ENCODE measurements at places on chromosomes 4 and X.

DNA sequence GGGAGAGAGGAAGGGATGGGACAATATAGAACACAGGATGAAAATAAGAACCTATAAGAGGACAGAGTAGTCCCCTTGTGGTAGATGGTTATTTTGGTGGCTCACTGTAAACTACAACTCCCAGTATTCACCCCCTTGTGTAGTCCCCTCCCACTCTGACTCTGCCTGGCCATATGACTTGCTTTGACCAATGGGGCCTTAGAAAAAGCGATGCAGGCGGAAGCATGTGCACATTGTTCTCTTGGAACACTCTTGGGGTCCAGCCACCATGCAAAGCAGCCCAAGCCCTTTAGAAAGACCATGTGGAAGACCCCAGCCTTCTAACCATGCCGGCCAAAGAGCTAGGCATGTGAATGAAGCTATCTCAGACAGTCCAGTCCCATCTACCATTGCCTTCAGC lies 415.0 kb downstream of the BCOR start:
- no peak for DNase-seq

GRCh38 chrX:21781525-21781924 lies 23.6 kb upstream of the SMPX start:
- DNase-seq: no peak

DNA sequence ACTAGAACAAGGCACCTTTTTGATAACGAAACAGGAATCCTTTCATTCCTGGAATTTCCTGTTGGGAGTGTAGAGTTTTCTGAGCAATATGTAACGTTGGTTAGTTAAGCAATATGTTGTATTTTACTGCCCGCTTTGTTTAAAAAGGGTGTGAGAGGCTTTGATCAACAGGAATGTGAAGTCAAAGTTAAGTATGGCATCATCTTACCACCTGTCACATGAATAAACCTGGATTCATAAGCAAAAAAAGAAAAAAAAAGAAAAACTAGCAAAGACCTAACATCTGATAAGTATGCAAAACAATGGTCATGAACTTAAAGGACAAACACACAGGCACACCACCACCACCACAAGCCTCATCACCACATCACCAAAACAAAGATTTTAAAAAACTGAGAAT lies 7.1 kb upstream of the CXCL5 start:
- no peak for DNase-seq

DNA sequence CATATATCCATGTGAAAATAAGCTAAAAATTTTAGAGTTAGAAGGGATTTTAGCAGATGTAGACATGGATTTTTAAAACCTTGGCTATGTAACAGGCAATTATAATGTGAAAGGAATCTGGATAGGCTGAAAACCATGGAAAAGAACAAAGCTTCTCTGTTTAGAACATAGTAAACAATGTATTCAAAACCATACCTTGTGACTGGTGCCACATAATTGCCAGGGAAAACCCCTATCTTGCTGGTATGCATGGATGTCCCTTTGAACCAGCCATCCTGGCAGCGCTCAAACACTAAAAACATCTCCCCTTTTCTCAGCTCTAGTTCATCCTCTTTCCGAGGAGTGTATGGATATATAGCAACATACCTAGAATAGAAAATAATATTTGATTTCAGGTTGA lies 110.6 kb upstream of the CBR4 start:
- no peak for DNase-seq

GRCh38 chrX:101460669-101461068 lies 24.6 kb upstream of the ARMCX4 start:
- no peak for DNase-seq

GRCh38 chrX:153406011-153406410 lies 4.9 kb upstream of the PNMA6E start:
- DNase-seq: no peak

- no peak for DNase-seq
Observed at GRCh38 chrX:23662853-23663252, 4.4 kb upstream of the PRDX4 start.

GRCh38 chr4:65604515-65604914 lies 65.8 kb downstream of the EPHA5 start:
- DNase-seq: no peak

DNA sequence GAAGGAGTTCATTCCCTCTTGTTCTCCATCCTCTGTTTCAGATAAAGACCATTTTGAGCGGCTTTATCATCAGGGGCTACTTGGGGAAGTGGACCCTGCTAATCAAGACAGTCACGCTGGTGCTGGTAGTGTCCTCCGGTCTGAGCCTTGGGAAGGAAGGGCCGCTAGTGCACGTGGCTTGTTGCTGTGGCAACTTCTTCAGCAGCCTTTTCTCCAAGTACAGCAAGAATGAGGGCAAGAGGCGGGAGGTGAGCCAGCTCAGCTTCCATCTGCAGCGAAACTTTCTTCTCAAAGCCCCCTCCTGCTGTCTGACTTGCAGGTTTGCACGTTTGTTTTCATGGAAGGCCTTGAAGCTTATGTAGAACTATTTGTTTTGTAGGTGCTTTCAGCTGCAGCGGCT lies 49.5 kb downstream of the CLCN4 start:
- no peak for DNase-seq

GRCh38 chrX:118025226-118025625 lies 91.4 kb downstream of the KLHL13 start:
- DNase-seq: no peak

DNA sequence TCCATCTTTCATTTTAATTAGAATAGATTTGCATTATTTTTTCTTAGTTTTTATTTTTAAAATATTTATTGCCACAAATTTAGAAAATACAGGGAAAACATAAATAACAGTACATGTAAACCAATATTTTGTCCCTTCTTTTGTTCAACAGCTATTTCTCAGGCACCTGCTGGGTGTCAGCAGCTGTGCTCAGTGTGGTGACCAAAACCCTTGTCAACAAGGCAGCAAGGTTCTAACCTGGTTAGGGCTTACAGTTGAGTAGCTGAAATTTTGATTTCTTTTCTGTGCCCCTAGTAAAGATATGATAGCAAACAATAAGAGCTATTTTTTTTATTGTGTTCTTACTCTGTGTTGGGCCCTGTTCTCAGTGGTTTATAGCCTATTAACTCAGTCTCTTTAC lies 128.1 kb downstream of the PTTG2 start:
- no peak for DNase-seq

DNA sequence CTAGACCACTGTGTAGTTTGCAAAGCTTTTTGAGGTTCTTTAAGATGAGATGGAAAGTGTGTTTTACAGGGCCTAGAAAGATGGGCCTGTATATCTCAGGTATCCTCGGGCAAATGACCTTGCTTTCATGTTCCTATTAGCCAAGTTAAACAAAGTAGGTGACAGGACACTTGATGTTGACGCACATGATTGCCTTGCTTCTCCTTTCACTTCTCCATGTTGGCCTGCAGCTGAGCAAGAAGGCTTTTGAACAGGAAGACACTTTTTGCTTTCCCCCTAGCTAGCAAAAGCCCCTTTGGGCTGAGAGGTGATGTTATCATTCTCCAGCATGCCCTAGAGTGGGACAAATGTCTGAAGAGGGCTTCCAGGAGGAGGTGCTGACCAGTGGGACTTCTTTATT lies 202.1 kb downstream of the GPC3 start:
- DNase-seq: no peak

GRCh38 chr4:109183931-109184490 lies 118.4 kb downstream of the COL25A1 start:
- no peak for DNase-seq

- DNase-seq: no peak
Observed at GRCh38 chrX:138082896-138083295, 517.0 kb downstream of the ZIC3 start.

DNA sequence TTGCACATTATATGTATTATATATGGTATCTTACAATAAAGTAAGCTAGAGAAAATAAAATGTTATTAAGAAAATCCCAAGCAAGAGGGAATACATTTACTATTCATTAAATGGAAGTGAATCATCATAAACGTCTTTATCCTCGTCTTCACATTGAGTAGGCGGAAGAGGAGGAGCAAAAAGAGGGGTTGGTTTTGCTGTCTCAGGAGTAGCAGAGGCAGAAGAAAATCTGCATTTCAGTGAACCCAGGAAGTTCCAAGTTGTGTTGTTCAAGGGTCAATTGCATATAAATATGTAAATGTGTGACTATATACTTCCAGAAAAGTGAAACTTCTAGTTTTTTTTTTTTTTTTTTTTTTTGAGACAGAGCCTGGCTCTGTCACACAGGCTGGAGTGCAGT lies 301.4 kb downstream of the TMA16 start:
- no peak for DNase-seq

GRCh38 chr4:21512353-21512752 lies 436.2 kb downstream of the KCNIP4 start:
- no peak for DNase-seq

DNA sequence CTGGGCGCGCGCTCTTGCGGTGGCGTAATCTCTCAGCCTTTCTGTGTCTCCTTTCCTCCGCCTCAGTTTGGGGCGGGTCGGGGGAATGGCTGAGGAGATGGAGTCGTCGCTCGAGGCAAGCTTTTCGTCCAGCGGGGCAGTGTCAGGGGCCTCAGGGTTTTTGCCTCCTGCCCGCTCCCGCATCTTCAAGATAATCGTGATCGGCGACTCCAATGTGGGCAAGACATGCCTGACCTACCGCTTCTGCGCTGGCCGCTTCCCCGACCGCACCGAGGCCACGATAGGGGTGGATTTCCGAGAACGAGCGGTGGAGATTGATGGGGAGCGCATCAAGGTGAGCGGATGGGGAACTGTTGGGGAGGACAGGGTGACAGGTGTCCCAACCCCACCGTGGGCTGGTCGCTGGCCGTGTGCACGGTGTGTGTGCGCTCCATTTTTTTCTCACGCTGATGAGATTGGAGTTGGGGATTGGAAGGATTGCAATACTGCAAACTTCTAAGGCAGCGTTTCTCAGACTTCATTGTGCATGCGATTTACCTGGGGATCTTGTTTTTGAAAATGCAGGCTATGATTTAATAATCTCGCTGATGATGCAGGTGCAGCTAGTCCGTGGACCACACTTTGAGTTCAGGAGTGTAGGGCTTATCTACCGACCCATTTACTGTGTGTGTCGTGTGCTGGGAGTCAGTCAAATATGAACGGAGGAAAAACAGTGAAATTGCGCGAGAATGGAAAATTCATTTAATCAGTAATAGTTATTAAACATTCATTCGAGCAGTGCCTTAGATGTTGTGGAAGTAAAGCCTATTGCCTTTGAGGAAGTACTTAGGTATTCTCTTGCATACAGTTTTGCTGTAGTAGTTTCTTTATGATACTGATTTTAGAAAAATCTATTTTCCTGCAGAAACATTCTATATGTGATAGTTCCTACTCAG lies at the start of gene RAB33B:
Gene RAB33B (plus strand): TSS at position 11 of the 935 bp plus-strand sequence. CDS start 75 bp downstream, at position 86.
- DNase-seq: no peak

DNA sequence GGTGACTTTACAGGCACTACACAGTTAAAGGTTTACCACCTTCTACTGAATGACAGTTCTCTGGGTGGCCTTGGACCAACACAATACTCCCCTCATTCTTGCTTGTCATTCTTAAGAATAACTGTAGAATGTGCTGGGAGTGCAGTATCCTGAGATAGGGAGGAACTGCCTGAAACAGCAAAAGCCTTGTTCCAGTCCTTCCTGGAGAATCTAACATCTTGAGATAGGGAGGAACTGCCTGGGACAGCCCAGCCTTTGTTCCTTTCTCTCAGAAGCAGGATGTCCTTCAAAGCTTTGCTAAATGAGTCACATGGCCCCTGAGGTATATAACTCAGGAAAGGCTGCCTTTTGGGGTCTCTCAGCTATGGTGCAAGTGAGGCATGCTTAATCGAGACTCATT lies 145.7 kb upstream of the MBNL3 start:
- DNase-seq: no peak

- no peak for DNase-seq
Observed at GRCh38 chrX:107398115-107398514, 51.3 kb upstream of the FRMPD3 start.

GRCh38 chr4:102862016-102862415 lies 6.8 kb upstream of the CISD2 start:
- no peak for DNase-seq

All from effector memory CD4-positive, alpha-beta T cell (primary cell).